ENCODE measurements at places on chromosomes 16 and 17. TPM values are rescaled to one million over a fixed set of nuclear protein-coding genes. Genes with fewer than 3 reads are reported as not detected.

CEP112 gene
- 27.4 TPM for total RNA-seq

RCVRN gene
- not detected for total RNA-seq

CBFA2T3 gene
- 8.0 TPM for total RNA-seq

SLX1B gene
- total RNA-seq: 35.5 TPM

KRTAP3-2 gene
- not detected for total RNA-seq

SLC12A3 gene
- 5.4 TPM for total RNA-seq

KRT33A gene
- total RNA-seq: not detected

UBALD1 gene
- total RNA-seq: 38.3 TPM

NPIPB9 gene
- total RNA-seq: 3.5 TPM

FOXC2 gene
- 6.3 TPM for total RNA-seq

KRTAP2-3 gene
- total RNA-seq: 0.28 TPM

CDK5RAP3 gene
- total RNA-seq: 208 TPM

METTL22 gene
- 26.2 TPM for total RNA-seq

MSLN gene
- 19.4 TPM for total RNA-seq

SLC35G6 gene
- not detected for total RNA-seq

PRSS21 gene
- total RNA-seq: 0.54 TPM

FBXL19 gene
- 18.9 TPM for total RNA-seq

CANT1 gene
- 56.6 TPM for total RNA-seq

KCNH6 gene
- total RNA-seq: 0.57 TPM

MPO gene
- total RNA-seq: 0.47 TPM

TPSG1 gene
- 3.4 TPM for total RNA-seq

MPP2 gene
- 1.2 TPM for total RNA-seq

SDR42E1 gene
- 15.0 TPM for total RNA-seq

HDAC5 gene
- 35.6 TPM for total RNA-seq

ST3GAL2 gene
- total RNA-seq: 28.6 TPM

Measured in kidney (tissue), 22 donors.